ENCODE measurements at places on chromosomes 5 and 9.

DNA sequence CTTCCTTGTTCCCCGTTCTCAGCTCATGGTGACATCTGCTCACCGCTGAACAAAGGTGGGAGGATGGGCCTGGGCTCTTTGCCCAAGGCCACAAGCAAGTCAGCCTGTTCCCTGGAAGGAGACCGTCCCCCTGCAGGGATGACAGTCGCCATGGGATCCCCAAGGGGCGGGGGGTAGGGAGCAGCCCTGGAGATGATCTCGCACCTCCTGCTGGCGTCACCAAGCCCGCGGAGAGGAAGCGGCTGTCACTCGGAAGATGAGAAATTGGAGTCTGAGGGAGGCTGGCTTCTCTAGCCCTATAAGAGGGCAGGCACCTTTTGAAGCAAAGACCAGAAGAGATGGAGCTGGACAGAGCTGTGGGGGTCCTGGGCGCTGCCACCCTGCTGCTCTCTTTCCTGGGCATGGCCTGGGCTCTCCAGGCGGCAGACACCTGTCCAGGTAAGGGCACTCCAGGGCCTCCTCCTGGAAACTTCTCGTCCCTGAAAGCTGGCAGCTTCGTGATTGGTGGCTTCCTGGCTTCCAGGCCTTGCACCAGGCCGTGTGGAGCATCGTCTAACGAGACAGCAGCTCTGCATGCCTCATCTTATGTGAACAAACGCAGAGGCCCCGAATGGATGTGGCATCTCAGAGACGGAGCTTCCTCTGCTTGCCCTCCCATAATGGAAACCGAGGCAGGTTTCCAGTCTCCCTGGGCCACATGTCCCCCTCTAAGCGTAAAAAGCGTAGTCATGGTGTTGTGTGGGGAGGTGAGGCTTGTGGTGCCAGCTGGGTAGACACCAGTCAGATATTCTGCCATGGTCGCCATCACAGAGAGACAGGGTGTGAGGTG is at the start of gene FCN2:
Gene FCN2 (plus strand): TSS at position 327 of the 829 bp plus-strand sequence. CDS start 12 bp downstream, at position 339.
- DNase-seq: no peak

DNA sequence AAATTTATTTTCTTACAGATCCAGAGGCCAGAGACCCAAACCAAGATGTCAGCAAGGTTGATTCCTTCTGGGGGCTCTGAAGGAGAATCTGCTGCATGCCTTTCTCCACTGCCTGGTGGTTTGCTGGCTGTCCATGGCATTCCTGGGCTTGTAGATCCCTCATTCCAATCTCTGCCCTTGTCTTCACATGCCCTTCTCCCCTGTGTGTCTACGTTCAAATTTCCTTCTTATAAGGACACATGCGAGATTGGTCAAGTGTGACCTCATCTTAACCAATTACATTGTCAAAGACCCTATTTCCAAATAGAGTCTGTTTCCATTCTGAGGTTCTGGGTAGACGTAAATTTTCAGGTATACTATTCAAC is 84.5 kb upstream of the RAI14 start:
- no peak for DNase-seq

GRCh38 chr5:120382833-120383232 is 81.3 kb upstream of the PRR16 start:
- no peak for DNase-seq

- DNase-seq: no peak
These were observed 26.0 kb downstream of the CRHBP start for GRCh38 chr5:76978869-76979268.

GRCh38 chr9:13805546-13805945 is 508.4 kb downstream of the NFIB start:
- no peak for DNase-seq

- no peak for DNase-seq
These were observed 3.0 kb downstream of the NOXA1 start for GRCh38 chr9:137426018-137426681.

GRCh38 chr5:161261668-161262323 is 284.7 kb downstream of the GABRB2 start:
- no peak for DNase-seq

- DNase-seq: no peak
These were observed 57.9 kb downstream of the PTCD2 start for GRCh38 chr5:72377910-72378638.

- no peak for DNase-seq
These were observed 24.0 kb upstream of the ANKRD31 start for GRCh38 chr5:75260708-75261107.

DNA sequence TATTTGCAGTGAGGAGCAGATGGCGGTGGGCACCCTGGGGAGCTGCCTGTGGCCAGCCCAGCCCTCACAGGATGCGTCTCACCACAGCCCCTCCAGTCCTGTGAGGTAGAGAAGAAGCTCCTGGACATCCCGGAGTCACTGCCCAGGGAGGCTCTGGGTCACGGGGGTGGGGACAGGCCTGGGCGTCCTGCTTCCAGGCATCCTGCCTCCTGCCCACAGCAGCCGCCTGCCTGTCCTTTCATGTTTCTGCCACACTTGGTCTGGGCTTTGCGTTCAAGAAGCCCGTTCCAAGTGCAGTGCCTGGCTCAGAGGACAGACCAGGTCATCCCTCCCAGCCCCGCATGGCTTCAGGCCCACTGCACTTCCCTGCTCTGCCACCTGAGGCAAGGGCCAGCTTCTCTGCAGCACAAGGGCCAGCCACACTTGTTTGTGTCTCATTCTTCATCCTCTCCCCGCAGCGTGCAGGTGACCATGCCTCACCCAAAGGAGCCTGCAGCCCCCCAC is 38.2 kb downstream of the ZDHHC11B start:
- no peak for DNase-seq

DNA sequence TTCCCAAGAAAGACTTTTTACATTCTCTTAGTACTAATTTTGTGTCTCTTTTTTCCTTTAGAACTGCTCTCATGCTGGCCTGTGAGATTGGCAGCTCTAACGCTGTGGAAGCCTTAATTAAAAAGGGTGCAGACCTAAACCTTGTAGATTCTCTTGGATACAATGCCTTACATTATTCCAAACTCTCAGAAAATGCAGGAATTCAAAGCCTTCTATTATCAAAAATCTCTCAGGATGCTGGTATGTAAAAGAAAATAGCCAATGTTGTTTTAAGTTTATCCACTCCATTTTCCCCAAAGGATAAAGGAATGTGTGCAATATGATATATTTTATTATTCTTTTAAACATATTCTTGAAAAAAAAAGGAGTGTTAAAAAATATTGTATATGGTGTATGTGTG is 27.3 kb upstream of the TTC23L start:
- no peak for DNase-seq

DNA sequence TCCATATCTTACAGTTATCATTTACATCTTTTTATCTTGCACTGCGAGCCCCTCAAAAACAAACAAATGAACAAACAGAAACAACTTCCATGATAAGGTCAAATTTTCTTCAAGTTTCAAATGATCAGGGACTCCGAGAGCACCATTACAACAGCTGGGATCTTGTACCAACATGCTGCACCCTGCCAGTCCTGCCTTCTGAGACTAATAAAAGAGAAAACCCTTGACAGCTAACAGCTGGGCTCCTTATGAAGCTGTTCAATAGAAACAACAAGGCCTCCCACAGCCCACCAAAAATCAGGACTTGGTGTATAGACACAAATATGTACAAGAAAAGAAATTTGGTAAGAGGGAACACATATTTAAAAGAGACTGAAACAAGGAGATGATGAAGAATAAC is 985.3 kb upstream of the DMAC1 start:
- no peak for DNase-seq
